ENCODE measurements at places on chromosomes 4 and X.

GRCh38 chrX:44106864-44107263 lies 133.7 kb upstream of the NDP start:
- no peak for DNase-seq

- DNase-seq, result peak; percentile 17
Observed at GRCh38 chr4:80006935-80007744, 65.9 kb downstream of the ANTXR2 start.

- DNase-seq, result peak; percentile 45
Observed at GRCh38 chrX:17737986-17738713, 857 bp downstream of the SCML1 start.

GRCh38 chr4:183816882-183817509 lies 88.1 kb upstream of the STOX2 start:
- no peak for DNase-seq

- peak; percentile 99 for DNase-seq
Observed at GRCh38 chr4:15659768-15660570, 4.8 kb upstream of the FBXL5 start.

DNA sequence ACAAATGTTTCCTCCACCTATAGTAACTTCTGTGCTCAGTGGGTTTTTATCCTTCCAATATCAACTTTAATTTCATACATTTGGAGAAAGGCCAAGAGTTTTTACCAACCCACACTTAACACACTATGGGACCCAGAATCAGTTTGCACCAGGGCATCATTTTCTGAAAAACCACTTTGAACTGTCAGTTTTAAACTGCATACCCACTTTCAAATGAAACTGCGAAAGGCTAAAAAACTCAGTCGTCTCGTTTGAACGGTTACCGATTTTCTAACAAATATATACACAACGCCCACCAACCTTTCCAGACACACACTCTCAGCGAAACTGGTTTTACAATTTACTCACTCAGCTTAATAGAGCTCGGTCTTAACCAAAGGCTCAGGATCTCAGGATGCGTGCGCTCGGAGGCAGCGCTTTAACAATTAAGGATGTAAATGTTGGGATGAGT lies 376 bp downstream of the ABCG2 start:
- DNase-seq, result no peak

DNA sequence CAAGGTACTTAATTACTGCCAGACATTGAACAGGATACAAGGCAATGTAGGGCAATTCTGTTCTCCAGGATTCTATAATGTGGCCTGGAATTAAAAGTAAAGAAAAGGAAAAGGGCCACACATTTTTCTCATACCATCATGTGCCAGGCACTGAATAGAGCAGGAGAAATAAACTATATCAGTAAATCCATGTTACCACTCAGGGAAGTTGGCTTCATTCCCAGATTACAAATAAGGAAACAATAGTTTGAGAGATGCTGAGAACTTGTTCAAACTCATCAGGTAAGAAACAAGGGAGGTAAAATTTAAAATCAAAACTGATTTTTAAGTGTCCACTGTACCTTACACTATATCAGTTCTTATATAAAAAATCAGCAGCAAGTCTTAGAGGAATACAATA lies 645.0 kb upstream of the ATOH1 start:
- no peak for DNase-seq

DNA sequence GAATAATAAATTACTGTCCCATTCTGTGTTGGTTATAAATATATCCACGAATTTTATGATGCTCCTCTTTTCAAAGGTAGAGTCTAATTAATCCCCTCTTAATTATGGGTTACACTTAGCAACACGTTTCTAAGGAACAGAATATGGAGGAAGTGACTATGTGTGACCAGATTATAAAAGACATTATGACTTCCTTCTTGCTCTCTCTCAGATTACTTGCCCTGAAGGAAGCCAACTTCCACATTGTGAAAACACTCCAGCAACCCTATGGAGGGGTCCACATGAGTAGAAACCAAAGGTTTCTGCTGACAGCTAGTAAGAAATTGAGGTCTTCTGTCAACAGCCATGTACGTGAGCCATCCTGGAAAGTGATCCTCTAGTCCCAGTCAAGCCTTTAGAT lies 59.3 kb downstream of the WDFY3 start:
- DNase-seq, result peak; percentile 20
